ENCODE measurements at places on chromosomes 6 and 20.

- H3K27ac ChIP-seq: no peak overlapping the region
- no peak overlapping the region for H3K4me3 ChIP-seq
- H3K36me3 ChIP-seq: no peaks in the 10 kb centered on the region
- H3K4me1 ChIP-seq: peaks cover 15% of the 10 kb centered on the region
- no peak for DNase-seq
Measured at GRCh38 chr6:85468326-85468725, 18.4 kb downstream of the NT5E start.

GRCh38 chr6:31871046-31871659 is 7.6 kb downstream of the SLC44A4 start:
- DNase-seq: no peak
- H3K4me3 ChIP-seq: no peak overlapping the region
- H3K4me1 ChIP-seq: no peaks in the 10 kb centered on the region

DNA sequence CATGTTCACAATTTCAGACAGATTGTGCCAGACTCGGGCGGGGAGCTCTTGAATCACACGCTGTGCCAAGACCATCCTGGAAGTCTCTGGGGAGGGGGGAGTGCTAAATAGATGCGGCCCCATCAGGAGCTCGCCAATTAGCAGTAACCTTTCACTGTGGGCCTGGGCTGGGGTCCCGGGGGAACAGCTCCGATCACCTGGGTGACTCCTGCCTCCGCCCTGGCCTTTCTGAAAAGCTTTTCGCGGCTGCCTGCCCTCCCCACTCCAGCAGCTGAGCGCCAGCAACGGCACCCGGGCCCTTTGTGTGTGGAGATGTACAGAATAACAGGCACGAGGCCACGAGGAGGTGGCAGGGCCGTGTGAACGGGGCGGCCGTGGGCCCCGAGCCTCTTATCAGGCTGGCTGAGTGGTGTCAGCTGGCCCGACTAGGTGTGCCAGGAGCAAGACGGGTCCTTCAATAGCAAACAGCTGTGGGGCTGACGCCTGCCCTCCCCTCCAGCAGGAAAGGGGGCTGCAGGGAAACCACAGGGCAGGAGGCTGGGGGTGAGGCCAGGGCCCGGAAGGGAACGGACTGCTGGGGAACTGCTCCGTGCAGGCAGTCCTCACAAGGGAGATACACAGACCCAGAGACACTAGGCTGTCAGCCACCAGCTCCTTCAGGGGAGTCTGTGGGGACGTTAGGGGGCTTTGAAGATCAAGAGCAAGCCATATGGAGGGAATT is 56.8 kb downstream of the NOL4L start:
- H3K4me3 ChIP-seq: peak overlapping the region; percentile 11
- no peaks in the 10 kb centered on the region for H3K27me3 ChIP-seq
- peak overlapping the region; percentile 71 for H3K27ac ChIP-seq
- no peak for DNase-seq
- peaks cover 84% of the 10 kb centered on the region for H3K4me1 ChIP-seq

GRCh38 chr6:137978252-137978896 is 111.3 kb downstream of the TNFAIP3 start:
- H3K36me3 ChIP-seq: no peaks in the 10 kb centered on the region
- no peaks in the 10 kb centered on the region for H3K27me3 ChIP-seq
- no peak overlapping the region for H3K27ac ChIP-seq
- H3K4me1 ChIP-seq: peaks cover 19% of the 10 kb centered on the region
- H3K4me3 ChIP-seq: no peak overlapping the region
- no peak for DNase-seq

- no peak overlapping the region for H3K27ac ChIP-seq
- no peak overlapping the region for H3K4me3 ChIP-seq
- H3K27me3 ChIP-seq: no peaks in the 10 kb centered on the region
- no peaks in the 10 kb centered on the region for H3K4me1 ChIP-seq
Measured at GRCh38 chr6:67031451-67031850, 1324.4 kb upstream of the EYS start.

DNA sequence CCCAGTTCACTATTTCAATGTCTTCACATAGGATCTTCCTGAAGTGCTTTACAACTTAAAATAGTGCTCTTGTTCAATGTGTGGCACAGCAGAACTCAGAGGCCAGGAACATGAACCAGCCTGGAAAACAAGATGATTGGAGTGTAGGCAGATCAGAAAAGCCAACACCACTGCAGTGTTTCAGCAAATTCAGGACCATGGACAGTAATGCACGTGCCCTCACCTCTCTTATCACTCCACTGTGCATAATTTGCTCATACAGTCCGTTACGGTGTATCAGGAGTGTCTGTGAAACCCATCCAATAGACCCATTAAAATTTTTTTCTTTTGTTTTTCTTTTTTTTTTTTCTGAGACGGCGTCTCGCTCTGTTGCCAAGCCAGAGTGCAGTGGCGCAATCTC is 27.6 kb upstream of the HACE1 start:
- no peaks in the 10 kb centered on the region for H3K4me1 ChIP-seq
- H3K27me3 ChIP-seq: no peaks in the 10 kb centered on the region
- no peak overlapping the region for H3K4me3 ChIP-seq
- H3K27ac ChIP-seq: no peak overlapping the region

DNA sequence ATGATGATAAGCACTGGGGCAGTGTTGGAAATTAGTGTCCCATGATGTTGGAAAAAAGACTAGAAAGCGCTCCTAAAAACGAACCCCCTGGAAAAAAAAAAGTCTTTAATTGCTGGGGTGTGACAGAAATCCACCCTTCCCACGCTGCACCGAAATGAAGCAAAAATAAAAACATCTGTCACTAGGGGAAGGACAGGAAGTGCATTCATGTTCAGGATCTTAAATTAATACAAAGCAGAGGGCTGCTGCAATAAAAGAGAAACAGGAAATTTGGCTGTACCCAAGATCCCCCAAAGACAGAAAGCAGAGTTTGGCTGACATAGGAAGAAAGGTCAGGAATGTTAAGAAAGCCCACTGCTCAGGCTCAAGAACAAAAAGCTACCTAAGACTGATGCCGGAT is 333.9 kb downstream of the TBC1D32 start:
- no peaks in the 10 kb centered on the region for H3K4me1 ChIP-seq
- H3K36me3 ChIP-seq: no peaks in the 10 kb centered on the region
- no peak overlapping the region for H3K27ac ChIP-seq

DNA sequence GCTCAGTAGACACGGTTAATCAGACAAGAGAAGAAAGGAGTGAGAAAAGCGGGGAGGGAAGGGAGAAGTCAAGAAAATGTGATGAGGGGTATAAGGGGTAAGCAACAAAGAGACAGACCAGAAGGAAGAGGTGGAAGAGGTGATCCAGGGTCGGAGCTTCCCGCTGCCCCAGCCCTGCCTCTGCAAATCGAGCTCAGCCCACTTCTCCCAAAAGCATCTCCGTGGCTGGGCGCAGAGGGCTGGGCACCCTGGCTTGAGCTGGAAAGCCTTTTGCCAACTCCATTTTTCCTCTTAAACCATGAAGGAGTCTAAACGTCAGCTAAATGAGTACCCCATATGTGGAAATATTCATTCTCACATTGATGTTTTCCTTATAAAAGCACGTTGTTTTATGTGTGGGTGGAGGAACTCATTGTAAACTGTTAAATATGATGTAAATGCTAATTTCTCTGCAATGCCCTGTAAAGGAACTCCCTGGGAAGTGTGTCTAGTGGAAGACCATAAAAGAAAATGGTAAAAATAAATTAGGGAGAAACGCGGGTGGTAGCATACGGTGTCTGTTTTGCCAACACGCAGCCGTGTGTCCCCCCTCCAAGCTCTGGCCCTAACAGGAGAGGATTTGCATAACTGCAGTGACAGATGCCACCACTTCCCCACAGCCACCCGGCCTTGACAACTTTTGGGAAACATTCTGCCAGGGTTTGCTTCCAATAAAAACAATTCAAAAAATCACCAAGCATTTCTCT is 55.2 kb upstream of the MAFB start:
- H3K27ac ChIP-seq: no peak overlapping the region
- no peak for DNase-seq
- no peak overlapping the region for H3K4me3 ChIP-seq
- H3K4me1 ChIP-seq: no peaks in the 10 kb centered on the region
- H3K27me3 ChIP-seq: no peaks in the 10 kb centered on the region

- H3K4me3 ChIP-seq: peak overlapping the region; percentile 79
- H3K36me3 ChIP-seq: no peaks in the 10 kb centered on the region
- DNase-seq: peak; percentile 50
- H3K27me3 ChIP-seq: no peaks in the 10 kb centered on the region
- peaks cover 27% of the 10 kb centered on the region for H3K4me1 ChIP-seq
- H3K27ac ChIP-seq: no peak overlapping the region
Measured at GRCh38 chr6:35497571-35498421, 917 bp upstream of the TEAD3 start.

DNA sequence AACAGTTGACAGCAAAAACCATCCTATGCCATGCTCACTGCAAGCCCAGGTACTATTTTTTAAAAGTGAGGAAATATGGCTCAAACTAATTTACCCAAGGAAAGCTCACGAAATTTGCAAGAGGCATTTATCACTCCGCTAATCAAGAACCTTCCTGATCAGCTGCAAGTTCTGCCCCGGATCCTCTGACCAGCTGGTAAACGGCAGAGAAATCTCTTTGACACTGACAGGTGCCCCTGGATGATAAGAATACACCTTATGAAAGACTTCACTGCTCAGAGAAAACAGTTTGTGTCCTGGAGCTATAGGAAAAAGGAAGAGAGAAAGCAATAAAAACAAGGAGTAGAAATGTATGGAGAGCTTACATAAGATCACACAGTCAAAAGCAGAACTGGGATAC is 6.4 kb downstream of the CNKSR3 start:
- H3K4me1 ChIP-seq: no peaks in the 10 kb centered on the region
- H3K27ac ChIP-seq: no peak overlapping the region

DNA sequence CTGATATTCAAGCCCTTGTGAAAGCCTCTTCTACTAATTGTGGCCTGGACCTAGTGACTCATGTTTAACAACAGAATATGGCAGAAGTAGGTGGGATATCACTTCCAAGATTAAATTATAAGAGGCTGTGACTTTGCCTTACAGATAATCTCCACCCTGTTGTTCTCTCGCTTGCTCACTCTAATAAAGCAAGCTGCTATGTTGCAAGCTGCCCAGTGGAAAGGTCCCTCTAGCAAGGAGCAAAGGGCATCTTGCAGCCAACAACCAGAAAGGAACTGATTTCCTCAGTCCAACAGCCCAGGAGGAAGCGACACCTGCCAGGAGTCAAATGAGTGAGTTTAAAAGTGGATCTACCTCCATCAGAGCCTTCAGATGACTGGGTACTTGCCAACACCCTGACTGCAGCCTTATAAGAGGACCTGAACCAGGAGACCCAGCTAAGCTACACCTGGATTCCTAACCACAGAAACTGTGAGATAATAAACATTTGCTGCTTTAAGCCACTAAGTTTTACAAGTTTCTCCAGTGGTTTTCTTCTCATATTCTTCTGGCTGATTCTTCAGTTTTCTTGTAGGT is 112.6 kb downstream of the FRK start:
- no peaks in the 10 kb centered on the region for H3K27me3 ChIP-seq
- H3K4me1 ChIP-seq: no peaks in the 10 kb centered on the region
- no peak overlapping the region for H3K27ac ChIP-seq
- H3K36me3 ChIP-seq: no peaks in the 10 kb centered on the region
- DNase-seq: no peak

DNA sequence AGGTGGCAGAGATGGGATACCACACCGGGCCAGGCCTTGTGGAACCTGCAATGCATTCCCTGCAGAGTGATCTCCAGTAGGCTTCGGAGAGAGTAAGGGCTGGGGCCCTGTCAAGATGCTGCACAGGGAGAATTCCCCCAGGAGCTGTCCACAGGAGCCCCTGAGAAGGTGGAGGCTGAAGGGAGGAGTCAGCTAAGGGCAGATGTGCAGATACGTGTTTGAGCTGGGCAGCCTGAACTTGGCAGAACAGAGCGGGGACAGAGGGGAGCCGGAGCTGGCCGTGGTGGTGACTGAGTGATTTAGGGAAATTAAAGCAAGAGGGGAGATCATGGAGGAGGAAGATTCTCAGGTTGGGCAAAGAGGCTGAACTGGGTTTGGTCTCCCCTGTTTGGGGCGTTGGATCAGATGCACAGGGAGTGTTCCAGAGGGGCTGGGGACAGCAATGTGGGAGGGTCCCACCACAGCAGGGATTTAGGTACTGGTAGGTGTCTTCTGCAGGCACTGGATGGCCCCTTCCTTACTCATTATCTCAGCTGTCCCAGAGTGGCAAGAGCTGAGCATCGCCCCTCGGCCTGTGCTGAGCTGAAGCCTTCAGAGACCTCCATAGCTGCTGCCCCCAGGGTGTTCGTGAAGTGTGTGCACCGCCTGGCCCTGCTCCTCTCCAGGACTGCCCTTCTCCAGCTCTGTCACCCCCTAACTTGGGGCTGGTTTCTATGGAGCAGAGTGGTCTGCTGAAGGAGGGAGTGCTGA is 3.8 kb upstream of the NCR2 start:
- H3K27ac ChIP-seq: no peak overlapping the region
- H3K36me3 ChIP-seq: no peaks in the 10 kb centered on the region
- peaks cover 34% of the 10 kb centered on the region for H3K4me1 ChIP-seq

- H3K27me3 ChIP-seq: no peaks in the 10 kb centered on the region
- H3K36me3 ChIP-seq: no peaks in the 10 kb centered on the region
- no peaks in the 10 kb centered on the region for H3K4me1 ChIP-seq
- no peak for DNase-seq
- no peak overlapping the region for H3K4me3 ChIP-seq
Measured at GRCh38 chr20:18395544-18395943, 71.3 kb downstream of the DZANK1 start.

DNA sequence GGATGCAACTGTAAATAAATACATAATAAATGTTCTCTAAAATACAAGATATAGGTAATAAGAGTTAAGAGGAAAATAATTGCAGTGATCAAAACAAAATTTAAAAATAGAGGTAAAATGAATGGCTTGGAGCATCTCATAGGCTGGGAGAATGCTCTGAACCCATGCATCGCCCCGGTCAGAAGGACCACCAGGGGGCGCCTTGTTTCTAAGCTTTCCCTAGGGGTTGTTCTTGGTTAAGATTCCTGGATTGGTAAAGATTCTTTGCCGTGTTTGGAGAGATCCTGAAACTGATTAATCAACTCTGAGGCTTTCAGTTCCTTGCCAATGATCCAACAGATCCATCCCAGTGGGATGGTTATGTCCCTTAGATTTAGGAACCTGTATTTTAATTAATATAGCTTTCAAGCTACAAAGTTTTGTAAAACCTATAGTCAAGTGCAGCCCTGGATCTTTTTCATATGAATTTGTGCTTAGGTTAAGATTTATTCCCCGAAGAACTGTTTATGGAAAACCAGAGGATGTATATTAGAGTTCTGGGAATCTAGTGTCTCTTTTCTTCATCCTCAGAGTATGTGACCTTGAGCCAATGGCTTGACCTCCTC is 45.3 kb upstream of the PRELID3B start:
- no peak overlapping the region for H3K27ac ChIP-seq
- H3K27me3 ChIP-seq: no peaks in the 10 kb centered on the region
- no peaks in the 10 kb centered on the region for H3K36me3 ChIP-seq
- peak; percentile 84 for DNase-seq
- no peaks in the 10 kb centered on the region for H3K4me1 ChIP-seq
- H3K4me3 ChIP-seq: no peak overlapping the region

GRCh38 chr6:148760568-148761526 is 14.0 kb downstream of the UST start:
- peaks cover 34% of the 10 kb centered on the region for H3K4me1 ChIP-seq
- DNase-seq: peak; percentile 29
- H3K4me3 ChIP-seq: peak overlapping the region; percentile 42
- peak overlapping the region; percentile 95 for H3K27ac ChIP-seq
- no peaks in the 10 kb centered on the region for H3K27me3 ChIP-seq

GRCh38 chr6:122035173-122035572 is 364.3 kb upstream of the HSF2 start:
- no peaks in the 10 kb centered on the region for H3K27me3 ChIP-seq
- no peaks in the 10 kb centered on the region for H3K4me1 ChIP-seq
- no peak overlapping the region for H3K27ac ChIP-seq
- H3K4me3 ChIP-seq: no peak overlapping the region
- no peaks in the 10 kb centered on the region for H3K36me3 ChIP-seq

GRCh38 chr6:47254906-47255305 is 54.8 kb downstream of the TNFRSF21 start:
- H3K4me3 ChIP-seq: no peak overlapping the region
- H3K4me1 ChIP-seq: no peaks in the 10 kb centered on the region
- H3K27ac ChIP-seq: no peak overlapping the region
- no peak for DNase-seq
- H3K36me3 ChIP-seq: no peaks in the 10 kb centered on the region

All from T-cell (primary cell).